ENCODE measurements at places on chromosomes 5 and 9.

GRCh38 chr5:80177236-80177635 is 78.6 kb downstream of the SERINC5 start:
- DNase-seq, result no peak

GRCh38 chr9:129095908-129096307 is 14.7 kb downstream of the CRAT start:
- DNase-seq, result no peak

DNA sequence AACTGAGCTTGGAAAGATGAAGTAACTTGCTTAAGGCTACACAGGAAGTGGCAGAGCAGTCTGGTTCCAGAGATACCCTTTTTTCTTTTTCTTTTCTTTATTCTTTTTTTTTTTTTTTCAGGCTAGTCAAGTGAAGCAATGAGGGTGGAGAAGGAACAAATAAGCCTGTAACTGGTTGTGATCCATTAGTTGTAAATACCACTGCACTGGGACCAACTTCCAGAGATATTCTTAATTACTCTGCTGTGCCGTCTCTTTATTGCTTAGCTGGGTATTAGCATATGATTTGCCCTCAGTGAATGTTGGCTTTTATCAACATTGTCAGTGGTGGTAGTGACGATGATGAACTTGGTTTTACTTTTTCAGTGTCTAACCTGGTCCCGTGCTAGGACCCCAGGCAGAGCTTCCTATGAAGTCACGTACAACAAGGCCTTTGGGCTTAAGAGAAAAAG is 26.7 kb downstream of the LNPEP start:
- no peak for DNase-seq

- no peak for DNase-seq
Observed at GRCh38 chr5:37580106-37580505, 201.0 kb downstream of the WDR70 start.

- no peak for DNase-seq
Observed at GRCh38 chr5:135249658-135250057, 149.4 kb downstream of the MACROH2A1 start.

- DNase-seq, result no peak
Observed at GRCh38 chr9:79889369-79889768, 317.6 kb downstream of the TLE4 start.

- no peak for DNase-seq
Observed at GRCh38 chr9:107307331-107307730, 24.3 kb downstream of the RAD23B start.

- no peak for DNase-seq
Observed at GRCh38 chr9:78187763-78188484, 48.0 kb upstream of the CEP78 start.

DNA sequence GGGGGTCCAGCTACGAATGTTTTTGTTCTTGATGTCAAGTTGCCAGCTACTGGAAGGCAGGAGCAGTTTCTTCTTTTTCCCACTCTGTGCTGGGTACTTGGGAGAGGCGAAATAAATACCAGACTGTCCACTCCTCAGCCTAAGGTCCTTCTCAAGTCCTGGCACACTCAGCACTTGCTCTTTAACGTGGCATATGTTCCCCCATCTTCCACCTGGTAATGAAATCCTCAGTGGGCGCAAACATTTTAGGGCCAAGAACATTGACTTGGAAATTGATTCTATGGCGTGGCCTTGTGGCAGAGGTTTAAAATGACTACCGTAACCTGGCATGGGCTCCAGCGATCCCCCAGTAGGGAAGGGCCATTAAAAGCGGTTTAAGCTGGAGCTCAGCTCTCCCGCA is 51.1 kb upstream of the UBTD2 start:
- no peak for DNase-seq

DNA sequence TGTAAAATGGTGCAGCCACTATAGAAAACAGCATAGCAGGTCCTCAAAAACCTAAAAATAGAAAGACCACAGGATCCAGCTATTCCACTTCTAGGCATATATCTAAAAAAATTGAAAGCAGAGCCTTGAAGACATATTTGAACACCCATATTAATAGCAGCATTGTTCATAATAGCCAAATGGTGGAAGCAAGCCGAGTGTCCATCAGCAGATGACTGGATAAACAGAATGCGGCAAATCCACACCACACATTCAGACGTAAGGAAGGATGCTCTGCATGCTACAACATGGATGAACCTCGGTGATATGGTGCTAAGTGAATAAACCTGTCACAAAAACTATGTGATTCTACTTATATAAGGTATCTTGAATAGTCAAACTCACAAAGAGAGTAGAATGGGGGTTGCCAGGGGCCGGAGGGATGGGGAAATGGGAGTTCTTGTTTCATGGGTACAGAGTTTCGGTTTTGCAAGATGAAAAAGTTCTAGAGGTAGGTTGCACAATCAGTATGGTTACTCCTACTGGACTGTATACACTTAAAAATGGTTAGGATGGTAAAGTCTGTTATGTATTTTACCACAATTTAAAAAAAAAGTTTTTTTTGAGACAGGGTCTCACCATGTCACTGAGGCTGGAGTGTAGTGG is 17.1 kb upstream of the HSD17B3 start:
- no peak for DNase-seq

DNA sequence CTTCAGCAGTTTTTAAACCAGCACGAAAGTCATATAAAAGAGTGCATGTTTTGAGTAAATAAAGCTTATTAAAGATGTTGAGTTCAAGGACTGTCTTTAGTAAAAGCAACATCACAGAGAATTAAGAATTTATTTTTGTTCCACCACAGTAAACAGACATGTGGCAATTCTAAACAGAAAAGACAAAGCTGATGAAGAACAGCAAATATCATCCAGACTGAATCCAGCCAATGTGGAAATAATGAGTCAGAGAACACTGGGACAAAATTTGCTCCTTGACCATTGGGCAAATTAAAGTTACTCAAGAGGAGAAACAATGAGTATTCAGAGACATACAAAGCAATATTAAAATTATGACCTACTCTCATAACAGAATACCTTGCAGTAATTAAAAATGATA is 28.8 kb downstream of the OR2K2 start:
- peak; percentile 28 for DNase-seq

DNA sequence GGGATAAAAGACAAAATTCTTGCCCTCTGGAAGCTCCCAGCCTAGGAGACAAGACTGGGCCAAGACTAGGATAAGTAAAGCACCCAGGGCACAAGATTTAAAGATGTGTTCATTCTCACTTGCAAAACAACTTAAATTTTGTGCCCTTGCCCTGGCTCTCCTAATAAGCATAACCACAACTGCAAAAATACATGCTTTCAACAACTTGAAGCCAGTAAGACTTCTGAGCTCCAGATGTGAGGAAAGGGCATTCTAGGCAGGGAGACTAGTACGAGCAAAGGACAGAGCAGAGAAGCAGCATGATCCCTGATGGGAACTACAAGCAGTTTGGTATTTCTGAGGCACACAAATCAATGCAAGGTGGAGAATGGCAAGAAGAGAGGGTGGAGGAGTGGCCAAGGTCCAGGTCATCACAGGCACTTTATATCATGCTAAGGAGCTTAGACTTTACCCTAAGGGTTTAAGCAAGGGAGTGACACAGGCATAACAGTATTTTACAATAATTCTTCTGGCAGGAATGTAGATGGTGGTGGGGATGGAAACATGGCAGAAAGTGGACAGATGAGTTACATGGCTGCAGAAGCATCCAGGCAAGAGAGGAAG is 30.1 kb upstream of the SIL1 start:
- DNase-seq, result no peak

DNA sequence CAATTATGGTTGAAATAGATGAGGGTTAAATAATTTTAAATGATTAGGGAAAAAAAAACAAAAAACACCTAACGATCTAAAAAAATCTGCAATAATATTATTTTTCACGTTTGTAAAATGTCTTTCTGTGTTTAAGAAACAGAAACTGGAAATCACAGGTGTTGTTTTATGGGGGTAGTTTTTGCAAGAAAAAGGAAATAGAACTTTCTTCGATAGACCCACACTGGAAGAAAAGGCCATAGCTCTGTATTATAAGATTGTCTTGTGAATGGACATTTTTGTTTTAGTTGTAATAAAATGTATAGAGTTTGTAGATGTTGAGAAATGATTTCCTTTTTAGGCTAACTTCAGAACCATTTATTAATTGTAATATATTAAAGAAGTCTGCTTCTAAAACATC is 5.5 kb downstream of the CSNK1G3 start:
- DNase-seq, result no peak

GRCh38 chr9:93786204-93786603 is 169.0 kb downstream of the BARX1 start:
- no peak for DNase-seq

DNA sequence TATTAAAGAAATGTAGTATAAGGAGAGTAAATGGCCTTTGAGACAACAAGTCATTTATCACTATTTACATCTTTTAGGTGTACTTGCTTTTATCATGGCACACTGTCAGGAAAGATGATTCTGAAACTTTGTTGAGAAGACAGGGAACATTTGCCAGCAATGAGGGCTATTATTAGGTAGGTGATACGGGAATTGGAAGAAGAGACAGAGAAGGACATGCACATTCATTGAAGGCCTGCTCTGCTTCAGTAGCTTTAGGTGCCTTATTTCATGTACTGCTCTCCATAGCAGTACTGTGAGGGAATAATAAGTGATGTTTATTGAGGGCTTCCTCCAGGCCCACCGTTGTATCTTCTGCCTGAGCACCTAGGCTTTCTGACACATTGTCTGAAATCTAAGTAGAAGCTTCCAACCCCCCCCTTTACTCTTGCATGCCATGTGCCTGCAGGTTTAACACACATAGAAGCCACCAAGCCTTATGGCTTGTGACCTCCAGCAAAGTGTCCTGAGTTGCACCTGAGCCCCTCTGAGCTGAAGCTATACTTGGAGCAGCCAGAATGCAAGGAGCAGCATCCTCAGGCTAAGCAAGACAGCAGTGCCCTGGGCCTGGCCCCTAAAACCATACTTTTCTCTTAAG is 275.2 kb upstream of the VLDLR start:
- DNase-seq, result no peak

GRCh38 chr5:107913494-107913893 is 242.8 kb upstream of the EFNA5 start:
- no peak for DNase-seq

DNA sequence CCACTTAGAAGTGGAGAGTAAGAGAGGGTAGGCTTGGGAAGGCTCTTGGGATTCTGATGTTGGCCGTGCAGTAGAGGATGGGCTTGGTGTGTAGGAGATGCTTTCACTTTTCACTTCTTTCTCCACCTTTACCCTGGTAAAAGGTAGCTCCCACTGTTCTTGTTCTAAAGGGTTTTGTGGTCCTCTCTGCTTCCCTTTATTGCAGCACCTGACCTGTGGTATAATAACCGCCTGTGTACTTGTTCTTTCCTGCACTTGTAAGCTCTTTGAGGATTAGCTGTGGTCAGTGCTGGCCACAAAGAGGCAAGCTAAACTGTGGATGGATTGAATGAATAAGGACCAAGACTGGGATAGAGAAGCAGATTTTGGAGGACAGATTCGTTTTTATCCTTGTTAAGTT is 25.2 kb downstream of the KDM4C start:
- no peak for DNase-seq

GRCh38 chr5:146852089-146852488 is 26.5 kb downstream of the PPP2R2B start:
- DNase-seq, result no peak

GRCh38 chr9:133282464-133283238 is 7.7 kb upstream of the ABO start:
- DNase-seq, result no peak

GRCh38 chr5:129909225-129909624 is 5.0 kb downstream of the CHSY3 start:
- DNase-seq, result no peak

DNA sequence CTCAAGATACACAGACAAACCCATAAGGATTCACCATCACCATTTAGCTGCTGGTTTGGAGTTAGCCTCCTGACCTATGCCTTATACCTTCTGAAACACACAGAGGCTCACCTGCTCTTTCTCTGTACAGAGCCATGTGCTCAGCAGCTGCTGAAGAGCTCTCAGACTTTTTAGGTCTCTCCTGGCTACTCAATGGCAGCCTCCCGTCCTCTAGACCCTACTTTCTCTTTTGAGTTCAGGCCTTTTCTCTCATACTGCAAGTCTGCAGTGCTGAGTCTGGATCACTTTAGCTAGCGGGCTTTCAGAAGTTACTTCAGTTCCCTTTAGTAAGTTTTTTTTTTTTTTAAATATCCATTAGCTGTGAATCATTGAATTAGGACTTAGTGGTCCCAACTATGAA is 25.7 kb downstream of the LVRN start:
- DNase-seq, result no peak

DNA sequence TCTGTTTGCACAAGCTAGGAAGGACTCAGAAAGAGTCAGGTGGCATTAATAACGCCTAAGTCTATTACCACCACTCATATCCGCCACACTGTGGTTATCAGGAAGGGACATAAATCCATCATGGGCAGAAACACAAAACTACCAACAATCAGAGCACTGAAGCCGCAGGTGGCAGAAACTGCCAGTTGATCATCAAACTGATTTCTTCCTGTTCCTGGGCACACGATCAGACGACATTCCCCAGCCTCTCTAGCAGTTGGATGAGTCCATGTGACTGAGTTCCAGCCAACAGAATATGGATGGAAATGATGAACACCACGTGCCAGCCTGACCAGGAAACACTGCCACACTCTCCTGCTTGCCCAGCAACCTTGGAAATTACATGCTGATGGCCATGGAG is 181.7 kb downstream of the ELAVL2 start:
- no peak for DNase-seq

GRCh38 chr9:89794918-89795317 is 190.1 kb downstream of the GADD45G start:
- DNase-seq, result no peak

- no peak for DNase-seq
Observed at GRCh38 chr9:101326501-101326900, 58.3 kb downstream of the BAAT start.

GRCh38 chr9:10649076-10649475 is 36.3 kb upstream of the PTPRD start:
- peak; percentile 65 for DNase-seq

- DNase-seq, result no peak
Observed at GRCh38 chr5:998246-999031, 10.2 kb upstream of the NKD2 start.

- no peak for DNase-seq
Observed at GRCh38 chr9:136587944-136588662, 42.3 kb upstream of the NOTCH1 start.

DNA sequence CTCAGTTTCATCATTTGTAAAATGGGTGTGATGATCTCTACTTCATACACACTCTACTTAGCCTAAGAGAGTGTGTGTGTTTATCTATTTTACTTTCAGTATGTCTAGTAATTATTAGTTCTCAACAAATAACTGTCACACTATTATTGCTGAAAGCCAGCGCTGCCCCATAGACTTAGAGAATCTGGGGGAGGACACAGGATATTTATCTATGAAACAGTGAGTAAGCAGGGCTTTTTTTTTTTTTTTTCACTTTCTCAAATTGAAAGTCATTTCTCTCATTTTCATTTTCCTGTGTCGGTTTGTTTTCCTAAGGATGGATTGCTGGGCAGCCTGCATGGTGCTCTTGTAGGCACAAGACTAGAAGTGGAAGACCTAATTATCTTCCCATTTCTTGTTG is 248.4 kb upstream of the RPS23 start:
- DNase-seq, result no peak

All from fibroblast of skin of abdomen (primary cell).